Esophagus squamous epithelium (tissue), 5 donors: ENCODE measurements at places on chromosomes 6 and 20.

DNA sequence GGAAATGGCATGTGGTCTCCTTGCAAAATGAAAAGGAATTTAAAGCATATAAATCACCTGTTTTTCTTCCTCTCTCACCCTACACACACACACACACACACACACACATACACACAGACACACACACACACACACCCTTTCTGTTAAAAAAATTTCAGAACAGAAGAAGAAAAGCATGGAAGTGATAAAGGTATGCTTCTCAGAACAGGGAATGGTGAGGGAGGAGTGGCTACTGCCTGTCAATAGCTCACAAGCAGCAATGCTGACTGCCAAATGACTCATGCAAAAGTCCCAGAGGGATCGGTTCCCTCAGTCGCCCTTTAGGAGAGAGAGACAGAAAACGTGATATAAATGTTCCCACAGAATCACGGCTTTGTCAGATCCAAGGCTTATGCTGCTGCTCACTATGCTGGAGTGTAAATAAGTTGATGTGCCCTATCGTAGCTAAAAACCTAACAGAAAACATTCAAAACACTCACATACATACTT is 102.6 kb downstream of the IBTK start:
- DNase-seq, result no peak

DNA sequence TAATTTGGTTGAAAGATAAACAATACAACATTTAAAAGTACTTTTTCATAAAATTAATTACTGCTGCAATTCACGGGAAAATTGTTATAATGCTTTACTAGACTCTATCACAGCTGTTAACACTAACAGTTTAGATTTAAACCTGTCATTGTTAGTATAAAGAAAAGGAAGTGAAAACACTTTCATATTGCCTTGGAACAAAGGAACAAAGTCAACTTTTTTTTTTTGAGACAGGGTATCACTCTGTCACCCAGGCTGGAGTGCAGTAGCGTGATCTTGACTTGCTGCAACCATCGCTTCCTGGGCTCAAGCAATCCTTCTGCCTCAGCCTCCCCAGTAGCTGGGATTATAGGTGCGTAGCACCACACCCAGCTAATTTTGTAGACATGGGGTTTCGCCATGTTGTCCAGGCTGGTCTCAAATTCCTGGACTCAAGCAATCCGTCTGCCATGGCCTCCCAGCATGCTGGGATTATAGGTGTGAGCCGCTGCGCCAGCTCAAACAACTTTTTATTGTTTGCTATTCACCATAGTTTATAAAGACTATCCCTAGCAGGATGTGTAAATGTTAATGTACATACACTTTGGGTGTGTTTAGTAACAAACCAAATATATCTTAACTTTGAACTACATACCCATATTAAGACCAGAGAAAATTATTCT is 22.1 kb downstream of the SLC35A1 start:
- no peak for DNase-seq

- no peak for DNase-seq
Measured at GRCh38 chr6:19836799-19837510, at the start of gene ID4. Gene ID4, plus strand, starts transcription at chr6:19837370. Its CDS starts 385 bp downstream, at chr6:19837755.

DNA sequence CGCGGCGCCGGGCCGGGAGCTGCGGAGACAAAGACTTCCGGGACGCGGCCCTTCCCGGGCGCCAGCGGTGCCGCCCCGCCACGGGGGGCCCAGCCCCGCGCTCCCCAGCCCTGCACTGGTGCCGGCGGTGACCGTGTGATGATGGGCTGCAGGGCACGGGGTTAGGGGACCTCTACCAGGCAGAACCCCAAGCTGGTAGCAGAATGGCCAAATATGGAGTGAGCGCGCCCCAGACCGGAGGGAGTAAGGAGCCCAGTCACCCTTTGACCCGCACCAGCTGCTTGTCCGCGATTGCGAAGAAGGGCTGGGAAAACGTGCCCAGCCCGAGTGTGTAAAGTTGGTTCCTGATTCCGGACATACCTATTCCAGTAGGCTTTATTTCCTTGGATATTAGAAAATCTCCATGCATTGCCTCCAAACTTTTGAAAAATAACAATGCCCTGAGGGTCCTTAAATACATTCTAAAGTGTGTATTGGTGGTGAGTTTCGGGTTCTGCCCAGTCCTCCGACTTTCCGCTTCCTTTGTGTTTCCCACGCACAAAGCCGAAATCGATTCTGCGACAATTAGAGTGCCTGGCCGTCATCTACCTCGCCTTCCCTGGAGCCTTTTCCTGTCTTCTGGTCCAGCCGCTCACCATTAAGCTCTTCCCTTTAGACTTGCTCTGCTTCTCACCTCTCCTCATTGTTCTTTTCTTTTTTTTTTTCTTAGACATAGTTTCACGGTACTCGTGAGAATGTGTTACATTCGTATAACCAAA is 1.1 kb downstream of the ABRACL start:
- DNase-seq, result no peak

GRCh38 chr6:31172973-31173384 is 2.5 kb upstream of the POU5F1 start:
- DNase-seq, result no peak

- no peak for DNase-seq
Measured at GRCh38 chr6:61841958-61842357, 444.1 kb downstream of the KHDRBS2 start.
